Posterior cingulate gyrus (tissue), 11 donors: ENCODE measurements at places on chromosomes 6 and 20.
A peak's percentile ranks its signal among the peaks of the same experiment; 100 is the strongest.

DNA sequence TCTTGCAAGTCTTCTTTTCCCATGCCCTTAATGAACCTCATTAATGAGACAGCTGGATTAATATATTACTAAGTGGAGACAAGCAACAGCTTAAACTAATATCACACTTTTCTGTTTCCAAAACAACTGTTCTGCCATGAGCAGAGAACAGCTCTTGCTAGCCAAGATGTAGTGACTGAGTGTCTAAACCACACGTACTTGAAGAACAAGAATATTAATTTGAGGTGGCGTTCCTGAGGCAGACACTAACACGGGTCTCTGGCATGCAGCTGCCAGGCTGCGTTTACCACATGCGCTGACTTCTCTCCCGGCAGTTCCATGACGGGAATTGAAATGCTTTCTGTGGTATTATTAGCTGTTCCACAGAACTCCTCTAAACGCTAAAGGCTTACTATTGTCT, 80.6 kb downstream of the FNDC1 start:
- DNase-seq = no peak

- DNase-seq = no peak
Observed at GRCh38 chr6:45533386-45533785, 155.7 kb upstream of the SUPT3H start.

DNA sequence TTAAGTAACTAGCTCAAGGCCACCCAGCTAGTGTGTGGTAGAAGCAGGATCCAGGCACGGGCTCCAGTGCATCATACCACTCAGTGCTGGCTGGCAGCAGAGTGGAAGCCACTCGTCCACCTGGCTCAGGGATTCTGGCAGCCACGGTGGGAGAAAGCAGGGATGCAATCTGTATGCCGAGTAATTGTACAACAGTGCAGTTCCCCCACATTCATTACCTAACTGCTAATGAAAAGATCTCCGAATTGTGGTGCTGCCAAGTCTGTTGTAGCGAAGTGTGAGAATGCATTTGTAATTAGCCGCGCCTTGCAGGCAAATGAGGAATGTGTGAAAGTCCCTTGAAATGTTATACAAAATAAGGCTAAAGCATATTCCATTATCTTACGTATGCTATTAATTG, 29.0 kb downstream of the KCNG1 start:
- DNase-seq = no peak

- no peak for DNase-seq
Observed at GRCh38 chr6:38804358-38804757, 89.2 kb downstream of the DNAH8 start.

- no peak for DNase-seq
Observed at GRCh38 chr20:20209684-20210083, 157.4 kb downstream of the CFAP61 start.

DNA sequence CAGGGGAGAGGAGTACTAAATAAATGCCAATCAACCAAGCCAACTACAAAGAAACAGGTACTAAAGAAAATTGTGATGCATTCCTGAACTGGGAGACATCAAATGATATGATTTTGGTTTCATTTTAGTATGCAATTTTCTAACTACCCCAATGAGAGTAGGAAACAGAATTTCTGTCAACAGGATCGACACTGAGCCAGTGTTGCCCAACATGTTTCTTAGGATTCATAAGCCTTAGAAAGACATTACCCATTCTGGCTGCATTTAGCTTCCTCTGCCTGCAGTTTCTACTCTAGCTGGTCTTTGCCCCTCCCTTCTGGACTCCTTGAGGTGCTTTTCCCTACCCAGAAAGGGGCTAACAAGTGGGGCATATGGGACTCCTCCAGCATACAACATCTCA, 49.8 kb downstream of the KCTD20 start:
- DNase-seq = no peak

- DNase-seq = no peak
Observed at GRCh38 chr20:63926298-63926697, 29.9 kb downstream of the UCKL1 start.

- DNase-seq = no peak
Observed at GRCh38 chr6:82264824-82265223, 17.3 kb upstream of the IBTK start.

GRCh38 chr6:159068904-159069578, 24.2 kb upstream of the TAGAP start:
- DNase-seq = no peak

- no peak for DNase-seq
Observed at GRCh38 chr6:20755631-20756030, 221.4 kb downstream of the CDKAL1 start.

DNA sequence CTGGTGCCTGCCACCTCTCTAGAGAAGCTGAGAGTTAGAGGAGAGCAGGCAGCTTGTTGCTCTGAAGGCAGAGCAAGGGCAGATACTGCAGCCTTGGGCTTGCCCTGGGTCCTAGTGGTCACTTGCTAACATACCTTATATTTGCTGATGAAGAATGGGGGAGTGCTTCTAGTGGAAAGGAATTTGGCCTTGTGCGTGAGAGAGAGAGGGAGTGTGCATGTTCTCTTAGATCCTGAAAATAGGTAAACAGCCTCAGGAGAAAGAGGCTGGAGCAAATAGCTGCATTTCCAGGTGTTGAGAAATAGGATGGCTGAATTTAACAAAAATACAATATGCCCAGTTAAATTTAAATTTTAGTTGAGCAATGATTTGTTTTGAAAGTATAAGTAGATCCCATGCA, 724.5 kb upstream of the FLRT3 start:
- DNase-seq = no peak

DNA sequence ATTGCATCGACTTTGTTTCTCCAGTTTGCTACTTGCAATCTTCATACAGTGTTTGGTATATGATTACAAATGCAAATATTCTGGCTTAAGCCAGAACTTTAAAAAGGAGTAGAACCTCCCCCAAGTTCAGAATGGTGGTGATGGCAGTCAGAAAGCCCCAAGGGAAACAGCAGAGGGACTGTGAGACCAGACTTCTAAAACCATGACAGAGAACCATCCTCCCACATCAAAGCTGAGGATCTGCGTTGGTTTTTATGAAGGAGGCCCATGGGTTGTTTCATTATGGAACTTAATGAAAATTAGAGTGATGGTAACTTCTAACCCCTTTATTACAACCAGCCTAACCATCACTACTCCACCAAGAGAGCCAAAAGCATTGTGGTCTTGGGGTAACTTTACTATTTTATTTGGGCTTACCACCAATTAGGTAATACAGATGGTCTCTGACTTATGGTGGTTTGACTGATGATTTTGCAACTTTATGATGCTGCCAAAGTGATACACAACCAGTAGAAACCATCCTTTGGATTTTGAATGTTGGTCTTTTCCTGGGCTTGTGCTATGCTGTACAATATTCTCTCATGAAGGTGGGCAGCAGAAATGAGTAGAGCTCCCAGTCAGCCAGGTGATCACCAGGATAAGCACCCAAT, 10.9 kb upstream of the MRS2 start:
- no peak for DNase-seq

GRCh38 chr6:68572975-68573374, 62.1 kb upstream of the ADGRB3 start:
- no peak for DNase-seq

- DNase-seq = no peak
Observed at GRCh38 chr6:37971266-37971665, 151.7 kb downstream of the ZFAND3 start.

GRCh38 chr6:157563611-157564284, 182.8 kb downstream of the ZDHHC14 start:
- no peak for DNase-seq

GRCh38 chr20:59948828-59949720, 8.9 kb downstream of the FAM217B start:
- DNase-seq = no peak

GRCh38 chr6:155660251-155660977, 204.8 kb upstream of the NOX3 start:
- no peak for DNase-seq

GRCh38 chr6:31940256-31940664, 5.6 kb upstream of the CFB start:
- no peak for DNase-seq

GRCh38 chr6:166167801-166168615, at the start of gene TBXT:
Gene TBXT (minus strand): TSS chr6:166167851. CDS start chr6:166167591, 260 bp downstream.
- peak; percentile 85 for DNase-seq

DNA sequence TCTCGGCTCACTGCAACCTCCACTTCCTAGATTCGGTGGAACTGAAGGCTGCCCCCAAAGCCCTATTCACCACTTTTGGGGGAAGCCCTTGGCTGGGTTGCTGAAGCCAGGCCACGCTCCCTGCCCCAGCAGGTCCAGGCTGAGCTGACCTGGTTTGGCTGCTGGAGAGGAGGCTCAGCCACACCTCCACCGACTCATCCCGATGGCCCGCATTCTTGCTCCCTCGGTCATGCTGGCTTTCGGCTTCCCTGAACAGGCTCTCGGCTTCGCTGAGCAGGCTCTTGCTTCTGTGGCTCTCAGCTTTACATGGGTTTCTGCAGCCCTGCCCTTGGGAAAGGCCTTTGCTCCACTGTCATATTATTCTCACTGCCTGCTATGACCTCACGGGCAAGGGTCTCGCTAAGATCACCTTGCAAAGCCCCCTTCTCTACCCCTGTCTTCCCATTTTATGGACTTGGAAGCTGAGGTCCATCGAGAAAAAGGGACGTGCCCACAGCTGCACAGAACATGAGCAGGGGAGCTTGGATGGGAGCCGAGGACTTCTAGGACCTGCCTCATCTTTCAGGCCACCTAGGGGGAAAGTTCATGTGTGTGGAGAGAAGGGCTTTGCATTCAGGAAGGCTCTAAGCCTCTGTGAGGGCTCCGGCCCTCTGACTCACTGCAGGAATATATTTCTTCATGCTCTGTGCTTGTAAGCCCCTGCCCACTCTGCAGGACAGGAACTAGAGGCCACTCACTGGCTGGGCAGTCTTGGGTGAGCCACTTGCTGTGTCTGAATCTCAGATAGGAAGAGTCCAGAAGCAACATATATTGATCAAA, 15.6 kb downstream of the ARHGAP40 start:
- peak; percentile 72 for DNase-seq

DNA sequence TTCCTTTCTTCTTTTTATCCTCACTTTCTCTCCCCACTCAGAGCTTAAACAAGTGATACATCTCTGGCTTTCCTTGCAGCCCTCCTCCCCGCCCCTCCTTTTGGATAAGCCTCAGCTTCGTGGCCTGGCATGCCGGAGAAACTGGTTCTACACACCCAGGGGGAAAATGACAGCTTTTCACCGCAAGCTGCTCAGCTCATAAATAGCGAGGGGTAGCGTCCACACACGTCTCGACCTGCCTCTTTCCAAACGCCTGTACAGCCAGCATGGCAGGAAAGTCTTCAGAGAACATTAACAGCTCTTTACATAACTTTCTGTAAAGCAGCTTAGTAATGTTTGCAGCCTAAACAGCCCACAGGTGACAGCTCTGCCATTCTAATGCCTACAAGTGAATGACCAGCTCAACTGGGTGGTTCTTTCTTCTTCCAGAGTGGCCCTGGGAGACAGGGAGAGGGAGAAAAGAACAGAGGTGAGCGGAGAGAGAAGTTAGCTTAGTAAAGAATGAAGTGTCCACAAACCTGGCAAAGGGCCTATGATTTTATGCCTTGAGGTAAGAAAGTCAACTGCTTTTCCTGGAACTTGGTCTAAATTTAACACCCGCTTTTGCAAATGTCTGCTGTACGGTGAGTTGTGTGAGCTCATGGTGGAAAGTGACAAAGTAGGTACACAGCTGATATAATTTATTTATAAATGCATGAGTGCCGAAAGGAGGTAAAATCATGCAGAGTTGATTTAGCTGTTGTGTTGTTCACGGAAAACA, 251.5 kb downstream of the TFAP2A start:
- DNase-seq = no peak

DNA sequence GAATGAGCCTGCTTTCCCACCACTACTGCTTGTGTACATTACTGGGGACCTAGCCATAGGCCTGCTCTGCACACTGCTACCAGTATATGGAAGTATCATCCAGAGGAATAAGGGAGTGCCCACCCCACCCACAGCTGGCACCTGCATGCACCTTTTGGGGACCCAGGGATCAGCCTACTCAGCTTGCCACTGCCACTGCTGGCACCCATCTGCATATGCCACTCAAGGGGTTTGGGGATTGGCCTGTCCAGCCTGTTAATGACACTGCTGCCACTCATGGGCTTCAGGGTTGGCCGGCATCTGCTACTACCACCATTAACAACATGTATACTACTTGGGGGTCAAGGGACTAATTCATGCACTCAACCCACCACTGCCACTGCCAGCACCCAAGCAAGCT, 832.1 kb downstream of the PHF3 start:
- DNase-seq = no peak

GRCh38 chr20:25032478-25033264, 25.3 kb downstream of the ACSS1 start:
- DNase-seq = peak; percentile 92

GRCh38 chr6:118810420-118811027, 83.4 kb upstream of the ASF1A start:
- no peak for DNase-seq

DNA sequence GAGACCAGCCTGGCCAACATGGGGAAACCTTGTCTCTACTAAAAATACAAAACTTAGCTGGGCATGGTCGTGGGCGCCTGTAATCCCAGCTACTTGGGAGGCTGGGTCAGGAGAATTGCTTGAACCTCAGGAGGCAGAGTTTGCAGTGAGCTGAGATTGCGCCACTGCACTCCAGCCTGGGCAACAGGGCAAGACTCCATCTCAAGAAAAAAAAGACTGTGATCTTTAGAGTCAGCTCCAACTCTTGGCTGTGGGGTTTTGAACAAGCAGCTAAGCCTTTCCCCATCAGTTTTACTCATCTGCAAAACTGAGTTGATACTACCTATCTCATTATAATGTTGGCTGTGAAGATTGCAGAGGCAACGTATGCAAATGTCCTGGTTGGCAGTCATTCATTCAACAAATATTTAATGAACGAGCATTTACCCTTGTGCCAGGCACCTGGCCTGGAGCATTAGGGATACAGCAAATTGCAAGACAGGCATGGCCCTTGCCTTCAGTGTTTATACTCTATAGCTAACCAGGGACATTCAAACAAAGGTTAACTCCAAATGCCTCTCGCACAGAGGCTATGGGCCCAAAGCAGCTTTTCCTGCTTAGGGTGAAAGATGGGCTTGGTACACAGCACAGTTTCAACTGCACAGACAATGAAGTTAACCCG, 37.8 kb downstream of the ILRUN start:
- no peak for DNase-seq

GRCh38 chr6:122669868-122670267, 59.7 kb downstream of the PKIB start:
- no peak for DNase-seq

DNA sequence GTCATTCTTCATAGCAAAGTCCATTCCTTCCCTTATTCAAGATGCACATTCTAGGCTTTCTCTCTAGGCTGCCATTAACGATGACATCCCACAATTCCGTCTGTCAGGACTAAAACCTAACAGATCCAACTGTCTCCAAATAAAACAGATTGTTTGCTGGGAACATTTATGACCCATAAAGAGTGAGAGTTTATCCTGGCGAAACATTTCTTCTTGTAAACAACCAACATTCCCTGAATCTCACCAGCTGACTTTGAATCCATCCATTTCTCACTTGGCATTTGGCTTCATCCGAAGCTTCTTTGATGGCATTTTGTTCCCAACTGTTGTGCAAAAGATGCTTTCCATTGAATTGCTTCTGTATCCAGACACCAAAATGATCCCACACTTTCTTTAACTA, 93.1 kb downstream of the OLIG3 start:
- DNase-seq = no peak

DNA sequence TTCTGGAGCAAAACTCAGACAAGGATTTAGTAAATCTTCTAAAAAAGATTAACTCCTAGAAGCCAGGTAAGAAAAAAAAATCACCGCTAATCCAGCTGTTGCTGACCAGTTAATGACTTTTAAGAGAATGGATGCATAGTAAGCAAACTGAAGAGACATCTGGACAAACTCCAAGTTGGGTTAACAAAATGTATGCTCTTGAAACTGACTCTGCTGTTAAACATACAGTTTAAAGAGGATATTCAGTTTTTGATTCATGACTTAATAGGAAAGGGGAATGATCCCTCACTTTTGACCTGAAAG, 70.4 kb downstream of the PLAGL1 start:
- no peak for DNase-seq
